Fibroblast of skin of right biceps (primary cell): ENCODE measurements at places on chromosomes 13 and 19.

DNA sequence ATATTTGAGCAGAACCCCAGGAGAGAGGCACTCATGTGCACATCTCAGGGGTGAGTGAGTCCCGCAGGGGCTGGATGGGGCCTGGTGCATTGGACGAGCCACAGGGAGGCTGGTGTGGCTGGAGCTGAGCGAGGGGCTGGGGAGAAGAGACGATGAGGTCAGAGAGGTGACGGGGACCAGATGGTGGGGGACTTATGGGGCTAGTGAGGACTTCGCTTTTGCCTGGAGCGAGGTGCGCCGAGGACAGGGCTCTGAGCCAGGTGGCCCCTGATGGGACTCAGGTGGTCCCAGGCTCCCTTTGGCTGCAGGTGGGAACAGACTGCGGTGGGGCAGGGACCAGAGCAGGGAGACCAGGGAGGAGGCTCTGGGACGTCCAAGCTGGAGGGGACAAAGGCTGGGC, 6.9 kb upstream of the FXYD3 start:
- DNase-seq = no peak

- DNase-seq = peak; percentile 66
Observed at GRCh38 chr13:43153436-43154090, 130.2 kb downstream of the DNAJC15 start.

DNA sequence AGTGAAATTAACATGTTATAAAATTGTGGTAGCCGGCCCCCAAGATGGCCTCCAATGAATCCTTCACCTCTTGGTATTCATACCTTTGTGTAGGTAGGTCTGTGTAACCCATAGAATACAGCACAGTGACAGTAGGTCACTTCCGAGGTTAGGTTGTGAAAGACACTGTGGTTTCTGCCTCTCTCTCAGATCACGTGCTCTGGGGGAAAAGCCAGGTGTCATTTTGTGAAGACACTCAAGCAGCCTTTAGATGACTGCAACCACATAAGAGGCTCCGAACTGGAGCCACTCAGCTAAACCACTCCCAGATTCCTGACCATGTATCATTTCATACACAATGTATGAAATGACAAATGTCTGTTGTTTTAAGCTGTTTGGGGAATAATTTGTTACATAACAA, 9.8 kb upstream of the USPL1 start:
- no peak for DNase-seq

DNA sequence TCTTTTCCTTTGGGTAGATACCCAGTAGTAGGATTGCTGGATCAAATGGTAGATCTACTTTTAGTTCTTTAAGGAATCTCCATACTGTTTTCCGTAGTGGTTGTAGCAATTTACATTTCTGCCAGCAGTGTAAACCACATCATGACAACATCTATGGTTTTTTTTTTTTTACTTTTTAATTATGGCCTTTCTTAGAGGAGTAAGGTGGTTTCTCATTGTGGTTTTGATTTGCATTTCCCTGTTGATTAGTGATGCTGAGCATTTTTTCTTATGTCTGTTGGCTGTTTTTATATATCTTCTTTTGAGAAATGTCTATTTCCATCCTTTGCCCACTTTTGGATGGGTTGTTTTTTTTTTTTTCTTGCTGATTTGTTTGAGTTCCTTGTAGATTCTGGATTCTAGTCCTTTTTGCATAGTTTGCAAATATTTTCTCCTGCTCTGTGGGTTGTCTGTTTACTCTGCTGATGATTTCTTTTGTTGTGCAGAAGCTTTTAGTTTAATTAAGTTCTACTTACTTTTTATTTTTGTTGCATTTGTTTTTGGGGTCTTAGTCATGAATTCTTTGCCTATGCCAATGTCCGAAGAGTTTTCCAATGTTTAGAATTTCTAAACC, 38.8 kb downstream of the TDRD3 start:
- no peak for DNase-seq

DNA sequence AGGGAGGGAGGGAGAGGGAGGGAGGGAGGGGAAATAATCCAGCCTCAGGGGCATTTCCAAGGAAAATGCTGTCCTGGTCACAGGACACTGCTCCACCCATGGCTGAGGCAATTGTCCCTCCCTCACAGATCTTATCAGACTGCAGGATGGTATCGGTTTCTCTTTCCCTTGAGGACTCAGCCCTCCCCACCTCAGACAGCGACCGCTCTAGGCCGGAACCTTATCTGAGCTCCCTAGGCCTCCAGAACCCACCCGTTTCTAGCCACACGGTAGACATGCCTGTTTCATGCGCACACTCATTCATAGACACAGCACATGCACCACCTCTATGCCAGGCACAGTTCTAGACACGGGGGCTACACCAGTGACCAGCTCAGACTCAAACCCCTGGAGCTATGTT, 10.0 kb upstream of the IZUMO2 start:
- no peak for DNase-seq

DNA sequence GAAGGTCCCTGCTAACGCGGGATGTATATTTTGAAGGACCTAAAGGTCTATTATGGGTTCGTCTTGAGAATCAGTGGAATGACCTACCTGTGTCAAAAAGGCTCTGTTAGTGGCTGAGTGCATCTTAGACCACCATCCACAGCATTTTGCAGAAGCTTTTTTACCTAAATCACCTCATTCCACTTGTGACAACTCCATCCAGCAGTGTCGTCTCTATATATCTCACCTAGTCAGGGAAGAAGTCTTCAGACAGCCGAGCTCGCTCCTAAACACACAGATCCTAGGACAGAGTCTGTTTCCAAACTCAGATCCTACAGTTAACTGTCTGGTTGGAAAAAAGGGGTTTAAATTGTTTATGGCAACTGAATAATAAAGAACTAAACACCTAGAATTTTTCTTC, 33.7 kb downstream of the COL4A1 start:
- DNase-seq = no peak

GRCh38 chr13:97005625-97006262, 11.5 kb upstream of the OXGR1 start:
- peak; percentile 78 for DNase-seq

- no peak for DNase-seq
Observed at GRCh38 chr13:105846923-105847322, 688.5 kb downstream of the EFNB2 start.

DNA sequence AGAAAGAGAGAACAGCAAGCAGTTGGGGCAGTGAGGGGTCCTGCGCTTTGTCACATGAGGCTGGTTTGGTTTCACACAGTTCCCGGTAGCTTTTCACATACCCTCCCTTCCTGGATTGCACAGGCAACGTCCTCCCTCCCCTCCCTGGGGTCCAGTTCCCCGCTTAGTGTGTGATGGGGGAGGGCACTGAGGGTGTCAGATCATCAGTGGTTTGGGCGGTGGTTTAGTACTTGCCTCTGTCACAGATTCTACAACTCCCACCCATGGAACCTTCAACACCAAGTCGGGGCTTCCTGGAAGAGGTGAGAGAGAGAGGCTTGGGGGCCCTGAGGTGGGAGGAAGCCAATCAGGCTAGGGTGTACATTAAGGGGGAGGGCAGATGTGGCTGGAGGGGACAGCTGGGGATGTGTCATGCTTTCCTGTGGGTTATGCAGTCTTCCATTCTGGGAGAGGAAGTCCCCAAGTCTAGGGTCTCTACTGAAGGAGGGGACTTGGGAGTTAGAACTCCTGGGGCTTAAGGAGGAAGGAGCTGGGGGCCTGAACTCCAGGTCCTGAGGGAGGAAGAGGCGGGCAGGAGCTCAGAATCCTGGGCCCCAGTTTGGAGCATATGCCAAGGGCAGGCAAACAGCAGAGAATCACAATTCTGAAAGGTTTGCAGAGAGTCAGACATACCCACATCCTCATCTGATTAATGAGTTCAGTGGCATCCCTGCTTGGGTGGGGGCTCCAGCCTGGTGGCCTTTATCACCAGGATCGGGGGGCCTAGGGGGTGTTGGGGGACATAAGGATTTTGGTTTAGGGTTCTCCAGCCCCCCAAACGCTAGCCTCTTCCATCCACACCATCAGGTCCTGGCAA, at the start of gene NKG7:
TSS of gene NKG7 (minus strand) at position 6 of the 856 bp plus-strand sequence. CDS start 119 bp downstream, outside the sequence.
- DNase-seq = no peak

DNA sequence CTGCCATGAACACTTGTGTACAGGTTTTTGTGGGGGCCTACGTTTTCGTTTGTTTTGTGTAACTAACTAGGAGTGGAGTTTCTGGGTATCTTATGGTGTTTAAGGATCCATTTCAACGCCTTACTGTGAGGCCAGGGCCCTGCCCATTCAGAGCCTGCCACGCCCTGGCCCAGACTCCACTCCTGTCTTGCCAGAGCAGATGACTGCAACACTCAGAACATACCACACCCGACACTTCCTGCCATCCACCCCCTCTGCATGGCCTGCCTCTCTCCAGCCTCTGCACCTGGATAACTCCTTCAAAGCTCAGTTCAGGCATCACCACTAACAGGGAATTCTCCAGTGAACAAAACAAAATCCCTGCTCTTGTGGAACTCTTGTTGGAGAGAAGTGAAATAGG, 43.2 kb downstream of the RGCC start:
- no peak for DNase-seq

DNA sequence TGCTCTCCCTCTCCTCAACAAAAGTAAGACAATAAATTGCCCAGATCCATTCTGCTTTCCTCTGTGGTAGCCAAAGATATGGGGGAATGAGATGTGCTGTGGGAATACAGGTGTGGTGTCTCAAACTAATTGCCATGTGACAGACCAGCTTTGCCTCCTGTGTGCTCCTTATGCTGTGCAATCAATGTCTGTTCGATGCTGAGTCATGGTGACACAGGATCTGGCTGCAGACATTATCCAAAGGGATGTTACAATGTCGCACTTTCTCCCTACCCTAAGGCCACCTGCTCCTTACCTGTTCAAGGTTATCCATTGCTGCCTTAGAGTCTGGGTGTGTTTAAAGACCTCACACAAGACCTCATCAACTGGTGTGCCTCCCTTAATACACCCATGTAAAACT, 32.5 kb downstream of the FGF14 start:
- DNase-seq = no peak

DNA sequence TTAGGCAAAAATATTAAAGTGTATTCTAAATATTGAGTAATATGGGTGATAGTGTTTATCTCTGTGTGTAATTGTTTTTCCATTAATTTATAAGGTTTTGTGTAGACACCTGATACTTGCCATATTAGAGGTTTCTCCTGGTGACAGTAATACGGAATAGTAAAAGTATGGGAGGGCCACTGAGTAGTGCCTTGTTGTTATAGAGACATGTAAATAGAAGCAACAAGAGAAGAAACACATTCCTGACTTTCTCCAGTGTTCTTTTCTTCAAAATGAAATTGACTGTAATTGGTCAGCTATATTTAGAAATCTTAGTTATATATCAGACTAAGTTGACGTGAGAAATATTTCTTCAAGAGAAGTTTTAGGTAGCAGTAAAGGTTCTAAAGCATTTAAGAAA, 18.5 kb downstream of the RNASEH2B start:
- DNase-seq = no peak

DNA sequence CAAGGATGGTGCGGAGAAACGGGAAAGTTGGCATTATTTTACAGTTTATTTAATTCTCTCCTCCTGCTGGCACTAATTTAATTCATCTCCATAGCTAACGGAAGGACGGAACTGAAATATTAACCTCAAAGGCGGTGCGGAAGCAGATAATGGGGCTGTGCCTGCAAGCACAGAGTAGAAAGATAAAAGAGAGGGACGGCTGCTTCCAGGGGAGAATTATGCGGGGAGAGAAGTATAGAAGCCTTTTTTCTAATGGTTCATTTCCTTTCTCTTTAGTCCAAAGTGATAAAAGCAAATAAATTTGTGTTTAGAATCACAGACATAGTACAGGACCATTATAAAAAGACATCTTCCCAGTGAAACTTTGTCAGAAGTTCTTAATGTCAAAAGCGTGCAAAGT, 34.5 kb upstream of the UQCRFS1 start:
- DNase-seq = no peak

- no peak for DNase-seq
Observed at GRCh38 chr13:74015137-74015536, 119.1 kb downstream of the KLF12 start.

DNA sequence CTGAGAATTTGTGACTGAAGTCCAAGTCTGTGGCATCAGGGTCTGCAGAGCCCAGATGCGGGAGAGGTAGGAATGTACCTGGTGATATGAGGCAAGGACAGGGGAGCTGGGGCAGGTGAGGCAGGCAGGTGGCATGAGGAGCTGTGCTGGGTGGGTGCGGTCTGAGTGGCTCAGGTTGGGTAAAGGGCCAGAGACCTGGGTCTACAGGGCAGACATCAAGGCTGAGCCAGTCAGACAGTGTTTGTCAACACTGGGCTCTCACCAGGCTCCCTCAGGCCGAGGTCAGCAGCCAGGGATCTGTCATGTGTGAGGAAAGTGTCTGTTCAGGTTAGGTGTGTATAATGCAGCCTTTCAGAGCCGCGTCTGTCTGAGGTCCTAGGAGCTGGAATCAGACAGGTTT, 18.6 kb downstream of the GPI start:
- DNase-seq = no peak

DNA sequence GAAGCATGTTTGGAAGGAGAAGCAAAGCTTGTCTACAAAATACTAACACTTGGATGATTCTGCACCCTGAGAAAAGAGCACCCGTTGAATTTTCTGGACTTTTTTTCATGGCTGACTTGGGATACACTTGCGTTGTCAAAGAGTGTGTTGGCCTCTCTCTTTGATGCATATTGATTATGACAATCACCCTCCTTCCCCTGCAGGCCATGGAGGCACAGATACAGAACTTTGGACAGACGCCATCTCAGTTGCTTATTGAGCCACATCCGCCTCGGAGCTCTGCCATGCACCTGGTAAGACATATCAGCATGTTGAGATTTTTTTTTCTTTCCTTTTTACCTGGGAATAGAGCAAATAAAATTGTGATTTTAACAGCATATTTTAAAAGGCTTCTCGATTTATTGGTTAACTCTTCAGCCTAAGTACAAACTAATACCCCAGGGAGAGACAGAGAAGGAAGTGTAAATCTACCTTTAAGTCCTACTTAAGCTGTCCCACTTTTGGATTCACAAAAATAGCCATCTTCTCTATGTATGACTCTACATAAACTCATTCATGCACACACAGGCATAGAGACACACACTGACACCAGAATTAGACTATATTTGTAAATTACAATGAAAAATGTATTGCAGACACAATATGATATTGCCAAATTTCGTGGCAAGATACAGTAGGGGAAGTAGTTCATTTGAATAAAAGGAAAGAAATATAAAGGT, 169.7 kb upstream of the MAB21L1 start:
- no peak for DNase-seq
